Psoas muscle (tissue), 8 donors: ENCODE measurements at places on chromosomes 12 and 14. TPM values are rescaled to one million over a fixed set of nuclear protein-coding genes. Genes with fewer than 3 reads are reported as not detected.
A peak's percentile ranks its signal among the peaks of the same experiment; 100 is the strongest.

SERPINA3 gene
- polyA plus RNA-seq = 360 TPM

GRCh38 chr12:104197264-104197663 lies 18.3 kb upstream of the TXNRD1 start:
- H3K4me3 ChIP-seq = no peak overlapping the region
- DNase-seq = no peak
- no peaks in the 10 kb centered on the region for H3K4me1 ChIP-seq

DNA sequence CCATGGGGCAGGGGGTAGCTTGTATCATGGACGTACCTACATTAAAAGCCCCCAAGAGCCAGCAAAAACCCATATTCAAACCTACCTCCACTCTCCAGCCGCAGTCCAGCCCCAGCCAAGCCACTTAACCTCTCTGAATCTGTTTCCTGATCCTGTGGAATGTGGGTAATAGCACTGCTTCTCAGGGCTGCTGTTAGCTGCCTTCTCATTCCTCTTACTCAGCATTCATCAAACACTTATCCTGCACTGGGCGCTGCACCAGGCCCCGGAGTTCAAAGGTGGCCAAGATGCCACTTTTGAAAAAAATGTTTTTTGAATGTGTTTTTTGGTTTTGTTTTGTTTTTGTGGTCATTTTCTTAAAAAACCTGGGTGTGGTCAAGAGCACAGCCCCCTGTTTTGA lies 237.4 kb downstream of the CHST11 start:
- H3K27me3 ChIP-seq = peaks cover 2% of the 10 kb centered on the region
- no peaks in the 10 kb centered on the region for H3K4me1 ChIP-seq

DNA sequence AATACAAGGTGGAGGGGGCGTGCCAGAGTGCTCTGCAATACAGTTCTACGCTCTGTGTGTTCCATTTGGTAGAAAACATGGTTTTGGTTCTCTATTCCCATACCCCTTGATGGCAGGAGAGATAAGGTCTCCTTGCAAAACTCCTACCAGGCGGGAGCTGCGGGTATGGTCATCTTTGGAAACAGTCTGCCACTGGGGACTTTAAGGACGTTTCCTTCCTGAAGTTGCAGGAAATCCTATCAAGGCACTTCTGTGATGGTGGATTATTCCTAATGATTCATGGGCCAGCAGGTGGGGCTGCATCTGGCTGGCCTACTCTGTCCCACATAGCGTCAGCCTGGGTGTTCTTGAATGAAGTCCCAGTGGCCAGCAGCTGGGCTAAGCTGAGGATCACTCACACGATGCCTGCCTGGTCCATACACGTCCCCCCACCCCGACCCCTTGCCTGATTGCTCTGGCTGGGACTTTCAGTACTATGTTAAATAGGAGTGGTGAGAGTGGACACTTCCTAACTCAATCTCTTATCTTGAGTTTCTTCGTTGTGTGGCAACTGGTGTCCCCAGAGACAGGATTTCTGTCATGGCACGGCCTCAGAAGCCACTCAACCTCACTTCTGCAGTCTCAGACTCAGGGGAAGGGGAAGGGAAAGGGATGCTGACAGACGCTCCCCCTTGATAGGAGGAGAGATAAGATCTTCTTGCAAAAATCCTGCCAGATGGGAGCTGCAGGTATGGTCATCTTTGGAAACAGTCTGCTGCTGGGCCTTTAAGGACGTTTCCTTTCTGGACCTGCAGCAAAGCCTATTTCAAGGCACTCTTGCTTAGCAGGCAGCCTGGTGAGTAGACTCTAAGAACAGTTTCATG lies 61.0 kb upstream of the FKBP4 start:
- peaks cover 27% of the 10 kb centered on the region for H3K27me3 ChIP-seq
- no peak overlapping the region for H3K4me3 ChIP-seq
- no peaks in the 10 kb centered on the region for H3K36me3 ChIP-seq
- no peak for DNase-seq
- H3K27ac ChIP-seq = no peak overlapping the region

DNA sequence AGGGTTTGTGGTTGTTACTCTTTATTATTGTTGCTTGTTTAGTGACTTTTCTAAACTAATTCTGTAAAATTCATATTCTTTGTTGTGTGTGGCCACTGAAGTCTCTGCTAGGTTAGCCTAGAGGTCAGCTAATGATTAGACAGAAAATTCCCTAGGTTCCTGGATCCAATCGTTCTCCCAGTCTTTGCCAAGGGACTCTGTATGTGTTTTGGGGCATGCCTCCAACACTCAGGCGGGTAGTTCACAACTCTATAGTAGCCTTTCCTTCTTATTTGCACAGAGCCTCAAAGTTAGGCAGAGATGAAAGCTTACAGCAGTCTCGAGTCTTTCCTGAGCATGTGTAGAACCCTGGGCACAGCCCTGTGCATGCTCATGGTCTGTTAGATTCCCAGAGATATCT lies 32.7 kb upstream of the RIN3 start:
- H3K36me3 ChIP-seq = no peaks in the 10 kb centered on the region
- no peak overlapping the region for H3K4me3 ChIP-seq
- H3K27me3 ChIP-seq = no peaks in the 10 kb centered on the region

SLC38A4 gene
- polyA plus RNA-seq = 17.3 TPM

GRCh38 chr12:6080149-6081045 lies 44.1 kb downstream of the VWF start:
- no peaks in the 10 kb centered on the region for H3K27me3 ChIP-seq
- H3K27ac ChIP-seq = no peak overlapping the region
- H3K4me3 ChIP-seq = no peak overlapping the region
- H3K36me3 ChIP-seq = no peaks in the 10 kb centered on the region
- DNase-seq = no peak

GRCh38 chr12:3931206-3931605 lies 58.0 kb upstream of the PARP11 start:
- DNase-seq = no peak
- H3K36me3 ChIP-seq = no peaks in the 10 kb centered on the region
- H3K4me1 ChIP-seq = no peaks in the 10 kb centered on the region
- no peak overlapping the region for H3K4me3 ChIP-seq
- peaks cover 3% of the 10 kb centered on the region for H3K27me3 ChIP-seq

TAS2R30 gene
- 0.03 TPM for polyA plus RNA-seq

DNA sequence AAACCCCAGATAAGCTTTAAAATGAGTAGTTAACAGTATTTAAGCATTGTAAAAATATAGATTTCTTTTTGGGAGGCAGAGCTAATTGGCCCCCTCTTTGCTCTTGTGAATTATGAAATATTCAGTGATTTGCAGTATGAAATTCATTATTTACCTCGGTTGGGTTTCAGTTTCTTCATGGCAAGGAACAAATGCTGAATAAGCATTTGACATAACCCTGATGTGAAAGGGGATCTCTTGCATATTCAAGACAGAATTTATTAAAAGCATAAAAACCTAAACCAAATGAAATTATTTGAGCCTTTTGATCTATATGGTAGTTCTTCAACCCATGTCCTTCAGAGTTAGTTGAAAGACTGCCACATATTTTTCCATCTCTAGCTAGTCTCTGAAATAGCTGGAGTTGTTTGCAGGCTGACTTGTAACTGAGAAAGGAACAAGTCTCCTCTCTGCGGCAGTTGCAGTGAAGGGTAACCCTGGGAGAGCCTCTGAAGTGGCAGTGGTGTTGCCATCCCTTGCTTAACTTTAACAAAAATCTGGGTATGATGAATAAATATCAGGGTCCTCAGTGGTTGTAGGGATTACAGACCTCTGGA lies 690 bp downstream of the AKAP6 start:
- H3K27ac ChIP-seq = no peak overlapping the region
- DNase-seq = no peak
- H3K4me3 ChIP-seq = no peak overlapping the region
- peaks cover 12% of the 10 kb centered on the region for H3K4me1 ChIP-seq
- H3K36me3 ChIP-seq = no peaks in the 10 kb centered on the region

LRRC43 gene
- polyA plus RNA-seq = 0.06 TPM

CLECL1 gene
- not detected for polyA plus RNA-seq

DNA sequence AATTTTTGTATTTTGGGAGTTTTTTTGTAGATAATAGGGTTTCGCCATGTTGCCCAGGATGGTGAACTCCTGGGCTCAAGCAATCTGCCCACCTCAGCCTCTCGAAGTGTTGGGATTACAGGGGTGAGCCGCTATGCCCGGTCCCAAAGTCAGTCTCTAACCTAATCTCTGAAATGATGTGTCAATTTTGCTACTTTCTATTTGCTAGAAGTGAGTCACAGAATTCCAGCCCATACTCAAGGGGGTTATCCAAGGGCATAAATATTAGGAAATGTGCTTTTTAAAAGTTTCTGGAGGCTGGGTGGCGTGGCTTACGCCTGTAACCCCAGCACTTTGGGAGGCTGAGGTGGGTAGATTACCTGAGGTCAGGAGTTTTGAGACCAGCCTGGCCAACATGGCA lies 40.5 kb downstream of the RESF1 start:
- H3K36me3 ChIP-seq = peaks cover 52% of the 10 kb centered on the region
- H3K4me1 ChIP-seq = no peaks in the 10 kb centered on the region
- H3K27ac ChIP-seq = no peak overlapping the region

DNA sequence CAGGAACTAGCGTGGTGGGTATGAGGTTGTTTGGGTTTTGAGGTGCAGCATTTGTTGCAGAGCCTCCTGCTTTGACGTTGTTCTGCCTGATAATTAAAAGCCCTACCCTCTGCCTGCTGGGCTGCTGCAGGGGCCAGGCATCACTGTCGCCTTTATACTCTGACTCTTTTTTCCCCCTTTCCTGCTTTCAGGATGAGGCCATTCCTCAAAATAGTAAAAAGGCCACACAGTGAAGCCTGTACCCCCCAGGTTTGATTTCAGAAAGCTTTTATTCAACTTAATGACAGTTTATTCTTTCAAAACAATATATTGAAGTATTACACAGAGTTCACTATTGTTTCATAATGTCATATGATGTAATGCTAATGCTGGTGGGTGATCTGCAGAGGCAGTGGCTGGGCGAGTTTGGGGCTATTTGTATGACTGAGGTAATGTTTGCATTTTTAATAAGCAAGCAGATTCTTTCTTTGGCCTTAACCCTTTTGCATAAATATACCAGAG lies 9.1 kb downstream of the BORCS5 start:
- DNase-seq = no peak
- H3K4me1 ChIP-seq = no peaks in the 10 kb centered on the region
- no peak overlapping the region for H3K27ac ChIP-seq
- peaks cover 34% of the 10 kb centered on the region for H3K36me3 ChIP-seq

ZNF385A gene
- 24.5 TPM for polyA plus RNA-seq

GRCh38 chr14:64983439-64984310 lies 3.0 kb upstream of the FNTB start:
- H3K27me3 ChIP-seq = no peaks in the 10 kb centered on the region
- H3K4me3 ChIP-seq = peak overlapping the region; percentile 8
- DNase-seq = no peak
- H3K36me3 ChIP-seq = no peaks in the 10 kb centered on the region
- peaks cover 17% of the 10 kb centered on the region for H3K4me1 ChIP-seq

NOS1 gene
- 2.7 TPM for polyA plus RNA-seq

- no peak overlapping the region for H3K4me3 ChIP-seq
- no peaks in the 10 kb centered on the region for H3K4me1 ChIP-seq
- peaks cover 69% of the 10 kb centered on the region for H3K36me3 ChIP-seq
- H3K27ac ChIP-seq = no peak overlapping the region
- no peak for DNase-seq
Observed at GRCh38 chr12:132115500-132115899, 28.6 kb downstream of the DDX51 start.
